ENCODE measurements at places on chromosomes 2 and 18. TPM values are rescaled to one million over a fixed set of nuclear protein-coding genes. Genes with fewer than 3 reads are reported as not detected.

Gene PPIL3
- total RNA-seq: 89.5 TPM

Gene NEU2
- total RNA-seq: not detected

Gene VWC2L
- not detected for total RNA-seq

Gene SCN7A
- total RNA-seq: not detected

Gene CRYGC
- not detected for total RNA-seq

Gene B3GNT7
- not detected for total RNA-seq

Gene SLC40A1
- total RNA-seq: 11.9 TPM

Gene DSG1
- total RNA-seq: not detected

Gene CAVIN2
- not detected for total RNA-seq

Gene SCN9A
- 0.26 TPM for total RNA-seq

Gene AGAP1
- total RNA-seq: 1.3 TPM

Gene NEU4
- 0.19 TPM for total RNA-seq

Gene TIGD1
- 10.1 TPM for total RNA-seq

Gene PAX3
- not detected for total RNA-seq

Gene ALK
- not detected for total RNA-seq

Gene SLC5A7
- total RNA-seq: not detected

Gene UGT1A5
- total RNA-seq: not detected

Gene RFX8
- total RNA-seq: 0.73 TPM
